ENCODE measurements at places on chromosomes 7 and 10.

GRCh38 chr10:8294779-8295178 is 240.3 kb downstream of the GATA3 start:
- no peak for DNase-seq

DNA sequence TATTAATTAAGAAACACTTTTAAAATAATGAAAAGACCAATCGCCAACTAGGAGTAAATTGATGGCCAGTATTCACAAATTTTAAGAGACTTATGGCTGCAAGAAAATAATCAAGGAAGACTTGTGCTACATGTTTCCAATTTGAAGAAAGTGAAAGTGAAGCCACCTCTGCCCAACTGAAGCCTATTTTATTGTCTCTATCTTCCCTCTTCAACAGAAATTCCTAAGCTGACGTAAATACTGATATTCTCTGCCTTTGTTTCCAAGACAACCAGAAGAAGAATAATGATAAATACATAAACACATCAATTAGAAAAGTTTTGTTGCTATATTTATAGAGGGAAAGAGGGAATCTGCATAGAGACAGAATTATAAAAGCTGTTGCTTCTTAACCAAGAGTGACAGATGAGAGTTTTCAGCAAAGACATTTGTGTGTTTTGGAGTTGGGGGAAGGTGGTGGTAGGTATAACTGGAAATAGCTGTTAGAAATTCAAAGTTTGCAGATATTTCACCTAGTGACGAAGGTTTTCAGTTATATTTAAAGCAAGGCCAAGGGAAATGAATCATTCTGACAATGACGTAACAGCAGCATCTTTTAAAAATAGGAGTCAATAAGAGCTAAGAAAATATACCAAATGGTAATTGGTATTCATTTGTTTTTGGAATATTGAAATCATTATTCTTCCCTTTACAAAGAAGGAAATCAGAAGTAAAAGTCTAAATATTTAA is 576.6 kb upstream of the SORCS1 start:
- no peak for DNase-seq

GRCh38 chr10:13924040-13924725 is 337.4 kb downstream of the PRPF18 start:
- DNase-seq: no peak

DNA sequence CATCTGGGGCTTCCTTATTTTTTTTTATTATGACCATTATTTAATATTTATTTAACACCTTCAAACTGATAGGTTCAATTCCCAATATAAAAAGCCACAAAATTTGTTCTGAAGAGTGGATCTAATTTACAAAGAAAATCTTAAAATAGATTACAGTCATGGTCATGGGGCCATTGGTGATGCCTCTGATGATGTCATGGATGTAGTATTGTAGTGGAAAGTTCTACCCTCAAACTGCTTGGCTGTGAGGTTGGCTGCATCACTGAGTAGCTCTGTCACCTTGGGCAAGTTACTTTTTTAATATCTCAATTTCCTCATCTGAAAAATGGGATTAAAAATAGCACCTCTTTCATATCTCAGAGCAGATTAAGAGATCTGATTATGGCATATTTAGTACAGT is 128.5 kb downstream of the DKK1 start:
- DNase-seq: no peak

GRCh38 chr10:103041391-103041790 is 123.3 kb downstream of the CNNM2 start:
- DNase-seq: no peak

DNA sequence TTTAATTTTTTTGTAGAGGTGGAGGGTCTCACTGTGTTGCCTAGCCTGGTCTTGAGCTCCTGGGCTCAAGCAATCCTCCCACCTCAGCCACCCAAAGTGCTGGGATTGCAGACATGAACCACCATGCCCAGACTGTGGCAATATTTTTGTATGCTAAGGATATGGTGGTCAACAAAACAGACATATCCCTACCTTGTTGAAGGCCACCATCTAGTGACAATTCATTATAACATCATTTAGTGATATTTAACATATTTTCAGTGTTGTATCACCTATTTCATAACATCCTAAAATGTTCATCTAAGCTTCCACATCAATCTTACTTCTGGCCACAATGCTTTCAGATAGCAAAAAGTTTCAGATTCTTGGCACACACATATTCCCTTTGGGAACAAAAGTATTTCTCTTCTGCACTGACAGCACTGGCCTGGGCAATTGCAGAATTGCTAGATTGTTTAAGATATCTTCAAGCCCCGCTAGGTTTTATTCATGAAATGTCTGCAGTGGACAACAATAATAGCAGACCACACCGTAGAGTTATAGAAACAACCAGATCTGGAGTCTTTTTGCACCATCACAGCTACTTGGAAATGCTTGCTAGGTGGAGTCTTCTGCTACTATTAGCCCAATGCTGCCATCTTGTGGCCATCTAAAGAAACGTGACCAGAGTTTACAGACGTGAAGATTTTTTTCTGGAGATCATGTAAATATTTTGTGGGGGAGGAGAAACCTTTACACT is 58.4 kb downstream of the DNAJC12 start:
- peak; percentile 21 for DNase-seq

DNA sequence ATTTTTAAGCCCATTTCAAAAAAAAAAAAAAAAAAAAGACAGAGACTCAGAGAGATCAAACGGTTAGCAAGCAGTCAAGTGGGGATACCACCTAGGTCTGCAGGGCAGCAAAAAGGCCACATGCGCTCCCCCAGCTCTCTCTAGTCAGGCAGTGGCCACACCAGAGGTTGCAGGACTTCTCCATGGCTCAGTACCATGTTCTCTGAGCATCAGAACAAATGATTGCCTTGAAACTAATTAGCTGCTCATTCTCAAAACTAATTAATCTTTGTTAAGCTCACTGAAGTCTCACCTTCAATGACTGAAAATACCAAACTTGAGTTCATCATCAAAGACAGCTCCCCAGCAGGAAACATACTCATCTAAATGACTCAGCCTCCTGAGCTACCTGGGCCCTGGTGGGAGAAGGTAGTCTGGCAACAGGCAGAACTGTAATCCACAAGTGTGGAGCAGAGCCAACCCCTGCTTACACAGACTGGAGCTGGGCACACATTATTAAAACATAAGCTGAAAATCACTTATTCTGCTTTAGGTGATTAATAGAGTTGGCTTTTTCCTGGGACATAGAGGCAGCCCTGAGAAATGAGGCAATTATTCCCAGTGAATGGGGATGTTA is 319.6 kb downstream of the GRID1 start:
- DNase-seq: no peak

DNA sequence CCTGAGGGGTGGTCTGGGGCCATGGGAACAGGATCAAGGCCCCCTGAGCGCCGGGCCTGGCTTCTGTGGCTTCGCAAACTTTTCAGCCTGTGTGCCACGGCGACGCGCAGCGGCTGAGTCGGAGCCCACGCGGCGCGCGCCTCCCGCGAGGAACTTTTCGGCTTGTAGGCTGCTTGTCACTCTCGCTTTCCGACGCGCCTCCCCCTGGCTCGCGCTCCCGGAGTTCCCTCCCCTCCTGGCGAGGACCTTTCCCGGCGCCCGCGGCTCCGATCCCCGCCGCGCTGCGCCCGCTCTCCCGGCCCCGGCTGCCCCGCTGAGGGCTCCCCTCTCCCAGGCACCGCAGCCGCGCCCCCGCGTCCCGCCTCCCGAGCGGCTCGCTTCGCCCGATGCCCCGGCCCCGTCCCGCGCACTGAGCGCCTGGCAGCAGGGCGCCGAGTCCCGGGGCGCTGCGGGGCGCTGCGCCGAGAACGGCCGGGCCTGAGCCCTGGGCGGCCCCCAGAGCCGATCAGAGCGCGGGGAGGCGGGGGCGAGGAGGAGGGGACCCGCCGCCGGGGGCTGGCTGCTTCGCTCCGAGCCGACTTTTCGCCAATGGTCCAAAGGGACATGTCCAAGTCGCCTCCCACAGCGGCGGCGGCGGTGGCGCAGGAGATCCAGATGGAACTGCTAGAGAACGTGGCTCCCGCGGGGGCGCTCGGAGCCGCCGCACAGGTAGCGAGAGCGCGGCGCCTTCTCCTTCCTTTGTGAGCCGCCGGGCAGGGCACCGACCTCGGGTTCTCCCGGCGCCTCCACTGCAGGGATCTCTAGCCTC is at the start of gene CACNB2:
CACNB2 (plus strand) TSS at position 276 of the 808 bp plus-strand sequence.
- DNase-seq: no peak

GRCh38 chr7:88635149-88635548 is 124.4 kb upstream of the ZNF804B start:
- no peak for DNase-seq

DNA sequence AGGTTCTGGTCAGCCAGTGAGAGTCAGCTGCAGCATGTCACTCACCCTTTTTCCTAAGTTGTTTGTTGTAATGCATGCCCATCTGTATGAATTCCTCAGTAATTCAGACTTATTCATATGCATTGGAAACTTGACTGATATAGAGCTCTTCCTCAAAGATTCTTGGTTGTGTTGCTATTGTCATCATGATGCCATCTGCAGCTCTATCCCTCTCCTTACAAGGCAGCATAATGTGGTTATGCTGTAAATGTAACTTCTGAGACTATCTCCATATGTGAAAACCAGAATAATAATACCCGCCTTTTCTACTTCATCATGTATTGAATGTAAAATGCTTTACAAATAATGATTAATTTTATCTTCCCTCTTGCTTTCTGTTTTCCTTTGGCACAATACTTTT is 252.6 kb upstream of the MTPN start:
- no peak for DNase-seq

DNA sequence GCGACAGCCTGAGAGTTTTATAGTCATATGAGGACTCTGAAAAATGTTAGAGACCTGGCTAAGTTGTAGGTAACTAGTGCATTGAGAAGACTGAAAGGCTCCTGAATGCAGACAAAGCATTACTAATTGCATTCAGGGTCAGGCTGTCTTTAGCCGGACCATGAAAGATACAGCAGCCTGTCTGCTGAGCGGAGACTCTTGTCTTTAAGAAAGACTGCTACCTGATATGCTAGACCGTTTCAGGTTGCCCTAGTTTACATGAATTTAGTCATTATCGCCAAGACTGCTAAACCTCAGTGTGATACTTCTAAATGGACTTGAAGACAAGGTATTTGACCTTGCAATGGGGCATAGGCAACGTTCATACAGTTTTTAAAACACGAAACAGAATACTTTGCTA is 81.2 kb downstream of the BMPR1A start:
- DNase-seq: no peak

GRCh38 chr7:29953726-29954347 is 35.8 kb downstream of the SCRN1 start:
- no peak for DNase-seq

DNA sequence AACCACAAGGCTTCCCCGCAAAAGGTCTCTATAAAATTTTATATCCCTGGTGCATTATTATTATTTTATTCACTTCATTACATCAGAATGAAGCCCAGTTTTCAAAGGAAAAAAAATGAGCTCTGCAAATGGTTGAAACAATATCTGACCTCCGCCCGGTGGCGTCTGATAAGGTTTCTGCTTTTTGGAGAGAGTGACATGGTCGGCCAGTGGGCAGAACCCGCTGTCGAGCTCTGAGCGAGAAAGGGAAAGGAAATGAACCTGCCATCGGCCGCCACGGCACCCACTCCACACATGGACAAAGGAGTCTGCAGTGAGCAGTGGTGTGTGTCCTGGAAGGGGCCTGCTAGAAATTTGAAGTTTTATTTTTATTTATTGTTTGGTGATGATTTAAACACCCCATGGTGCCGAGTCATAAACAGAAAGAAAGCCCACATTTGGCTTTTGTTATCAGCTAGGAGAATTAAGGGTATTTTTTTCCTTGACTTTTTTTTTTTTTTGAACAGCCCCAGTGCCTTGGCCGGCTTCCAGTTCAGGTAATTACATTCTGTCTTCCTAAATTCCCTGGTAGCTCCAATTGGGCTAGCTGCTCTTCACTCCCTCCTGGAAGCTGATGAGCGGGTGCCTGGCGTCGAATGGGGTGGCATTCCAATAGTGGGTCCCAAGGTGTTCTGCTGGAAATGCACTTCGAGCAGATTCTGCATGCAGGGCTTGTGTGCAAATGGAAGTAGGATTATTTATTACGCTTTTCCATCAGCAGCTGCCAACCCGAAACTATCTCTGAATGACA is 149.4 kb upstream of the MKI67 start:
- DNase-seq: no peak

DNA sequence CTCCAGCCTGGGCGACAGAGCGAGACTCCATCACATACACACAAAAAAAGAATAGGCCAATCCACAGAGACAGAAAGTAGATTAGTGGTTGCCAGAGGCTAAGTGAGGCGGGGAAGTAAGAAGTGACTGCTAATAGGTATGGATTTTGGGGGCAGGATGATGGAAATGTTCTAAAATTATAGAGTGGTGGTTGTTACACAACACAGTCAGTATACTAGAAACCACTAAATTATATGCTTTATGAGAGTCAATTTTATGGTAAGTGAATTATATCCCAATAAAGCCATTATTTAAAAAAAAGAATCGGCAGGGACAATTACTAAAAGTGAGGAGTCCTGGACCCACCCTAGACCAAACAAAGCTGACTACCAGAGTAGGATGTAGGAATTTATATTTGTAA is 24.3 kb downstream of the DENND2A start:
- DNase-seq: no peak

DNA sequence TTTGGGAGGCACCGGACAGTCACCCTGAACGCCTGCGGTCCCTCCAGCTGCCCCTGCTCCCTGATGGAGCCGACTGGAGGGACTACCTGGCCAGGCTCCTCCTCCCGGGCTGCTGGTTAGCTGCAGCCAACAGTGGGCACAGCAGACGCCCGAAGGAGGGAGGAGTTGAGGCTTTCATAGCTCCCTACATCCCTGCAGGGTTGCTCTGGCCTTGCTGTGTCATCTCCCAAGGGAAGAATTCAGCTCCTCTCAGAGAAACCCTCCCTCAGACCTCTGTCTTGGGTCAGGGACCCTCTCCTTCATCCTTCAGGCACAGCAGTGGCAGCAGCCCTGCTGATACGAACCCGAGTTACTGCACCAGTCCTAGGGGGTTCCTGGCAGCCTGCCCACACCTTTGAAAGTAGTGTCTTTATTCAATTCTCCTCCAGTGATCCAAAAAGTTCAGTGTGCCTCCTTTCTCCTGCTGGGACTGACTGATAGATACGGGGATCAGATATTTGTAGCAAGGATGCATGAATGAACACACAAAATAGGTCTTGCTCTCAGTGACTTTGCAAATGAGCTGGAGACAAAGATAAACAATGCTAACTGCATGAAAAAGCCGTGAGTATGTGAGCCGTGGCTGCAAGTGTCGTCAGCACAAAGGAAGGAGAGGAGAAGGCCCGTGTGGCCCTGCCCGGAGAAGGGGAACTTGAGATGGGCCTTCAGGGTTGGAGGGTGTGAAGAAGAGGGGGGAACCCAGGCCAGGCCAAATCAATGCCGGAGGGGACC is 136.6 kb downstream of the PRKAG2 start:
- no peak for DNase-seq

GRCh38 chr10:75070961-75071428 is 40.5 kb upstream of the SAMD8 start:
- no peak for DNase-seq

- DNase-seq: no peak
Measured at GRCh38 chr7:107697321-107698049, 36.9 kb downstream of the SLC26A4 start.

- DNase-seq: no peak
Measured at GRCh38 chr7:148537435-148537834, 53.1 kb upstream of the C7orf33 start.
